ENCODE measurements at places on chromosomes 1 and 21.

DNA sequence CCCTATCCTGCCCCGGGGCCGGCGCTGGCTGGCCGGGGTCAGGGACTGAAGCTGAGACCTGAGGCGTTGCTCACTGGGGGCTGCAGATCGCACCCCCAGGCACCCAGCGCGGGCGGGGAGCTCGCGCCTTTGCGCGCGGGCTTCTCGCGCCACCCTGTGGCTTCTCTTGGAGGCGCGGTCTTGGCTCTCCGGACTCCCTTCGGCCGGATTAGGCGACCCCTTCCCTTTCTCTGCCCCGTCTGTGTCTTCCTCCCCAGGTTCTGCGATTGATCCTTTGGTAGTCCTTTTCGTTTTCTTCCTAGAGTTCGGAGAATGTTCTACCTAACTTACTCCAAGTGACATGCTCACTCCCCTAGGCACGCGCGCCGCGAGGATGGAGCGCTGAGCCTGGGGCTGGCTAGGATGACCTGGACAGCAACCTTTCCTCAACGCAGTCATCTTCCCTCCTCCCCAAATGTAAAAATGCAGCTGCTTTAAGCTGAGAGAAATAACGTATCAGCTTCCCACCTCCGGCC lies 495 bp upstream of the NTRK1 start:
- no peak for DNase-seq

- DNase-seq: no peak
These were observed 25.3 kb downstream of the TFF3 start for GRCh38 chr21:42289926-42290325.

GRCh38 chr21:35838350-35838749 lies 222.0 kb downstream of the SETD4 start:
- no peak for DNase-seq

GRCh38 chr1:67743072-67743725 lies 58.2 kb downstream of the GADD45A start:
- DNase-seq: no peak

- no peak for DNase-seq
These were observed 10.4 kb downstream of the ARHGEF11 start for GRCh38 chr1:157035121-157035520.

- peak; percentile 76 for DNase-seq
These were observed 21.3 kb downstream of the MIIP start for GRCh38 chr1:12040457-12041051.

DNA sequence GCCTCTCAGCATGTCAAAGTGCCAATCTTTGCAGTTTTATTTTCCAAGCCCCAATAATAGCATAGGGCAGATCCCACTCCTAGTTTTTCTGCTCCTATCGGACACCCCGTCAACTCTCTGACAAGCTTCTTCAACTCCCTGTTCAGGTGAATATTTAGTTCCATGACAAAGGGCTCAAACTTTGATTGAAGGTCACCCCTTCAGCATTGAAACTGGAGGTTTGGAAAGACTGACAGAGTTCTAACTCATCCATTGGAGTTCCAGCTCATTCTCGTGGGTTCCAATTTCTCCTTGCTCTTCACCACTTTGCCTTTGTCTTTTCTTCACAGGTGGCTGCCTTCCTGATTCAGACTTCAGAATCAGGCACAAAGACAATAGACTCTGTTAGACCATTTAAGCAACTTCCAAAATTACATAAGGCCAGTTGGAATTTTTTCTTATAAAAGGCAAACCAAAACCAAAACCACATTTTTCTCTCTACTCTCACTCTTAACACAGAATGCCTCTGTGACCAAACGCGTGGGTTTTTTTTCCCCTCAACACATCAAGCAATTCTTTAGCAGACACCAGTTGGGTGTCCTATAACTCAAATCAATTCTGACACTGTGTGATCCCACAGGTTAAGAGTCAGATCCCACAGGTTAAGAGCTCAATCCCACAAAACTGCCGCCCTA lies 169.3 kb upstream of the USP25 start:
- DNase-seq: no peak

- DNase-seq: no peak
These were observed 26.8 kb downstream of the ALDH9A1 start for GRCh38 chr1:165671526-165671925.

DNA sequence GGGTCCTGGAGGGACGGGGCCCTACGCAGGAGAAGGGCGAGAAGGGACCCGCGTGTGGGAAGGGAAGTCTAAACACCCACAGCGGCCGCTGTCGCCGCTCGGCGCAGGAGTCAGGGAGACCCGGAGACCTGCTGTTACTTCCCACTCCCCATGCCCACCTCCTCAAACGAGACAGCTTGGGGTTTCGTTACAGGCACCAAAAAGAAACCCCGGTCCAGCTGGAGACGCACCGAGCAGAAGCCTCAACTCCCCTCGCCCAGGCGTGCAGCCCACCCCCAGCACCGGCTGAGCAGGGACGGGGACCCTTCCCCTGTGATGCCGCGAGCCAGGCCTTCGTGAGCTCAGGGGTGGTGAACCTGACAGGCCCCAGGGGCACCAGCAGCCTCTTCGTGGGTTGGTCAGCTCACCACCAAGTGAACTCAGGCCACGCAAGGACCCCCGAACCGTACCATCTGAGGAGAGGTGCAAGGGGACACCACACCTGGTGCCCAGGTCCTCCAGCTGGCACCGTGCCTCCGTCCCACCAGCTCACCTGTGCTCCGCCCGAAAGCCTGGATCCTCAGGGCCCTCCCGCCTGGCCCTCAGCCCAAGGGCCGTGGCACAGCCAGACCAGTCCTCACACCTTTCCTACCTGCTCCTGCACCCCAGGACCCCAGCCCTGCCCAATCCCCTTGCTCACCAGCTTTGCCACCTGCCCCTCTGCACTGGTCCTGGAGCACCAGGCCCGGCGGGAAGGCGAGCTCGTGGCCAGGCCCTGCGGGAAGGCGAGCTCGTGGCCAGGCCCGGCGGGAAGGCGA lies 5.0 kb downstream of the SDF4 start:
- no peak for DNase-seq

- DNase-seq: no peak
These were observed 1.8 kb downstream of the LMX1A start for GRCh38 chr1:165354739-165355138.

- DNase-seq: no peak
These were observed 27.7 kb upstream of the MEF2D start for GRCh38 chr1:156528231-156528630.

- no peak for DNase-seq
These were observed 3.8 kb upstream of the RAB7B start for GRCh38 chr1:206006946-206007345.

GRCh38 chr1:108016451-108016920 lies 51.5 kb upstream of the VAV3 start:
- DNase-seq: peak; percentile 91

Measured in non-pigmented ciliary epithelial cell (primary cell).